ENCODE measurements at places on chromosomes 11 and 22.

- DNase-seq, result no peak
Observed at GRCh38 chr22:29336751-29337490, 21.4 kb upstream of the RASL10A start.

DNA sequence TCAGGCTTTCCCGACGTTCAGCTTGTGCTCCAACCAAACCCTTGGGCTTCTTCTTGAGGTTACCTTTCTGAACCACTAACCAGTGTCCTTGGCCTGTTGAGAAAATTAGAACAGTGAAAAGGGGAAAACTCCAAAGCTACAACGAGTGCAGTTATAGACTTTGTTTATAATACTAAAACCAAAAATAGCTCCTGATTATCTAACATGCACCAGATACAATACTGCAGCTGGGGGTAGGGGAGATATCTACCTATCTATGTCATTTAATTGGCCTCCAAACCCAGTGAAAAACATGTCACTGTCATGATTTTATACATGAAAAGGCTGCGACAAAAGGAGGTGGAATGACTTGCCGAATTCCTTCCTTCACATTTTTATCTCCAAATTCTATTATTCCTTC, 11.9 kb downstream of the XRRA1 start:
- DNase-seq, result no peak

GRCh38 chr11:123473941-123474677, 44.0 kb downstream of the GRAMD1B start:
- no peak for DNase-seq

GRCh38 chr11:6321961-6322362, 1.7 kb upstream of the CAVIN3 start:
- DNase-seq, result no peak

DNA sequence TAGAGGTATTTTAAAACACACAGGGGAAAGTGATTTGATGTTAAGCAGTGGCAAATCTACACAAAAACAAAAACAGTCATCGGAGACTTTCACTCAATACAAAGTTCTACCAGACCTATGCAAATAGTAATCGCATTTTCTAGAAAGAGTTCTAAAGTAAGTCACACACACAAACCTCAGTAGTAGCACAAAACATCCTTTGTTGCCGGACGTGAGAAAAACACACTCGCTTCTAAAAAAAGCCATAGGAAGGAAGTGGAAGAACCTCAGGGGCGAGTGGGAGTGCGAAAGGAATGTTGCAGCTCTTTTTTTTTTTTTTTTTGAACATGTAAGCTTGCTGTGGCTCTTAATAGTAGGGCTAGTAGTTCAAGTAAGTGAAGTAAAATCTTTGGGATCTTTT, 88.9 kb downstream of the MAML2 start:
- DNase-seq, result no peak

GRCh38 chr11:122265981-122266380, 150.0 kb upstream of the BLID start:
- DNase-seq, result no peak

DNA sequence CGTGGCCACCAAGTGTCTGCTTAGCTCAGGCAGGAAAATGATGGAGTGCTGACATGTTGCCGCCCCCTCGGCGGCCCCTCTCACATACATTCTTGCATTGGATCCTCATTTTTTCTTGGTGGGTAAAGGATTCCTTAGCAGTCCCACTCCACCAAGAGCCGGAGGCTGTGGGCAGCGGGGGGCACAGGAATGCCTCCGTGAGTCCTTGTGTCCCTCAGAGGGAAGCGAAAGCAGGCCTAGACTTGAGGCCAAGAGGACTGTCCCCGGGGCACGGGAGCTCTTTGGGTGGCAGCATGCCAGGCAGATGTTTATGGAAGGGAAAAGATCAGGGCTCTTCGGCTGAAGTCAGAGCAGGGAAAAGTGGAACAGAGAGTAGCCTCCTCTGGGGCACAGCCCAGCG, 21.6 kb downstream of the LRFN4 start:
- no peak for DNase-seq

DNA sequence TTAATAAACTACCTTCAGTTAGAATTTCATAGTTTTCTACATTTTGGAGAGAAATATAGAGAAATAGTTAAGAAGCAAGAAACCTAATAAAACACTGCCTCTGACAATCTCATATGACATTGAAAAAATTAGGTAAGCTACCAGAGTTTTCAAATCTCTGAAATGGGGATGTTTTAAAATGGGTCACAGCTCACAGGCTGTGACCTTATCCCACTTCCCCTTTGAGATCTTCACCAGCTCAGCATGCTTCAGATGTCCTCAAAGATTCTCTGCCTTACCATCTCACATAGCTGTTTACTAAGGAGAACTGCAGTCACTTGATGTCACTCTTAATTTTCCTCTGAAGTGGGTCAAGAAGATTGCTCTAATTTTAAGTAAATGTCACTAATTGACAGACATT, 717.8 kb downstream of the JRKL start:
- no peak for DNase-seq

- no peak for DNase-seq
Observed at GRCh38 chr11:88810420-88811097, 255.2 kb downstream of the GRM5 start.

DNA sequence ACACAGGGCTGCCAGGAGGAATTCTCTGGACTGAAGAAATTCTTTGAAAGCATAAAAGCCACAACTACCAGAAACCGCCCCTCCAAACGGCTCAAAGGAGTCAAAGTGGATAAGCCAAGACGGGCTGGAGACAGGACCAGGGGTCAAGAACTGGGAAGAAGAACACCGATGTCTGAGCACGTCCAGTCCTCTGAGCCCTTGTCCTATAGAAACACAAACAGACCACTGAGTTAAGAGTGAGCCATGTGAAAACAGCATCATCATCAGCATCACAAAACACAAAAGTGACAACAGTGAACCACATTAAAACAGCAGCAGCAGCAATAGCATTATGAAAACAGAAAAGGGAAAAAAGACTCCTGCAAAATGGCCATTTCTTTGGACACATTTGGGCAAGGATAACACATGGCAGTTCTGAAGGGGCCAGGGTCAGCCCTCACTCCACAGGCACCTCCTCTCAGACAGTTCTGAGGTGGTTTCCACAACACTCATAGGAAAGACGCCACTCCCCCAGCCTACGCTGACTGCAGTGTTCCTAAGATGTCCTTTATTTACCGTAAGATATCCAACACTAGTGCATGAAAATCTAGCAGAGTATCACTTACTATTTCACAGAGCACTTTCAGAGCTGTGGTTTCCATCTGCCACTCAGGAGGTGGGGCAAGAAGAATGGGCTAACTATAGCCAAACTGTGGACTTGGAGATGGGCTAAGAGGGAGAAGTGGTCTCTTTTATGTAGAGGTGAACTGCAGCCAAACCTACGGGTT, 28.6 kb upstream of the YPEL1 start:
- DNase-seq, result no peak

GRCh38 chr11:123903932-123904331, 2.0 kb downstream of the OR8D4 start:
- DNase-seq, result no peak

GRCh38 chr22:43534916-43535315, 123.1 kb downstream of the MPPED1 start:
- DNase-seq, result no peak

DNA sequence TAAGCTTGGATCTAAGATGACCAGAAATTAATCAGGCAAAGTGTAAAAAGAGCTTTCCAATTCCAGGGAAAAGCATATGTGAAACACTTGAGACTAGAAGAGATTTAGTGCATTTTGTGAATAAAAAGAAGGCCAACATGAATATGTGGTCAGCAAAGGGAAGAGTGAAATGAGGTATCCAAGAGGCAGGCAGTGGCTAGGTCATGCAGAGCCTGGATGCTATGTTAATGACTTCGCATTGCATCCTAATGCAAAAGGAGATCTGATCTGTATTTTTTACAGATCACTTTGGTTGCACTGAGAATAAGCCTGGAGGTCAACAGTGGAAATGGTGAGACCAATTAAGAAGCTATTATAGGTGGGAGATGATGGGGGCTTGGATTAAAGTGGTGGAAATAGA, 641.3 kb upstream of the CCDC90B start:
- no peak for DNase-seq

DNA sequence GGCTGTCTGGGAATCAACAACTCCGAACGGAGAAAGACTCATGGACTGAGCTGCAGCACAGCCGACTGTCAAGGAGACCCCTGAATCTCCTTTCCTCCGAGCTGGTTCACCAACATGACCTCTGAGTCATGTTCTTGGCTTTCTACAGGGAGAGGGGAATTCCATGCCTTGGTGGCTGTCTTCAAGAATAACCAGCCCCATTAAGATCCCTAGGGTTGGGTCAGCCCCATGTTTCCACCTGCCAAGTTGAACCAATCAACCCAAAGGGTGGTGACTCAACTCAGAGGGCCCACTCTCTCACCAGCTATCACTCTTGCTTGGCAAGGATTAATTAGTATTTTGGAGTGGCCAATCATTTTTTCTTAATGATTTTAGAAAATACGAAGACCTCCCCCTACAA, 28.3 kb upstream of the IGSF22 start:
- no peak for DNase-seq

- peak; percentile 74 for DNase-seq
Observed at GRCh38 chr11:60970369-60970774, 1.1 kb upstream of the CD6 start.

- DNase-seq, result no peak
Observed at GRCh38 chr11:87473174-87473573, 435.4 kb downstream of the TMEM135 start.

- peak; percentile 69 for DNase-seq
Observed at GRCh38 chr11:64448599-64449380, 89.8 kb downstream of the RPS6KA4 start.

GRCh38 chr11:48013269-48013901, 33.0 kb downstream of the PTPRJ start:
- DNase-seq, result peak; percentile 45

DNA sequence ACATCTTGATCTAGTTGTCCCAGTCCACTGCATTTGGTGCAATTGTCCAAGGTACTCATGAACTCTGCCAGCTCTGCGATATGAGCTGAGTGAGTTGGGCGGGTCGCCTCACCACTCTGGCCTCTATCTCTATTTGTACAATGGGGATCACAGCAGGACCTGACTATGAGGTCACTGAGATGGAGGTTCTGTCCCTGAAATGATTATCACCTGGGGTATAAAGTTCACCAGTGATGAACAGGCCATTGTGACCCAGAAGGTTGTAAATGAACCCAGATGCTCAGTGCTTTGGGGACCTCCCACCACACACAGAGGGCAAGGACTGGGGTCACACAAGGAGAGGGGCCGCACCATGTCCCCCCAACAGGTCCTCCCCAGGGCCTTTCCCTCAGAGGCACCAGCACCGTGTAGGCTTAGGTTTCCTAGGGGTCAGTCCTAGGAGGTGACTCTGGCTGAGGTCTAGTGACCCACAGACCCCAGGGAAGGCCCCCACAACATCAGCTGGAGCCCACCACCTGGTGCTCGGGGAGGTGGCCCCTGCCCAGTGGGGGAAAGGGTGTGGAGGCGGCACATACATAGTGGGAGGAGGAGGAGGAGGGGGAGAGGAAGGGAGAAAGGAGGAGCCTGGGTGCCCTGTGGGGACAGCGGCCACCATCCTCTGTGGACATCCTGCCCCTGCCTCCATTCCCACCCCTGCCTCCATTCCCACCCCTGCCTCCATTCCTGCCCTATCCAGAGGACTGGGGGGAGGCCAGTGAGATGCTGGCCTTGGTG, 25.0 kb upstream of the IGLL1 start:
- peak; percentile 66 for DNase-seq

DNA sequence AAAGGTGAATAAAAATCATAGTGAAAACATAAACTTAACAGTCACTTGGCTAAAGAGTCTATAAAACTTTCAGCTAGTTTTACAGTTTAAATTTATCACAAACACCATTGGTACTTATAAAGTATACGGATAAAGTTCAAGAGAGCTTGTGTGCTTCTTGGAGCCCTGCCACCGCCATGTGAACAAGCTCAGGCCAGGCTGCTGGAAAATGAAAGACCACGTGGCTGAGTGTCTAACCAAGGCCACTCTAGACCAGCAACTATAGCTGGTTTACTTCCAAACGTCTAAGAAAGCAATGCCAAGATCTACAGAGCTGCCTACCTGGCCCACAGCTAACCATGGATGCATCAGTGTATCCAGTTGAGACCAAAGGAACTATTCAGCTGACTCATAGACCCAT, 66.3 kb upstream of the API5 start:
- DNase-seq, result no peak

DNA sequence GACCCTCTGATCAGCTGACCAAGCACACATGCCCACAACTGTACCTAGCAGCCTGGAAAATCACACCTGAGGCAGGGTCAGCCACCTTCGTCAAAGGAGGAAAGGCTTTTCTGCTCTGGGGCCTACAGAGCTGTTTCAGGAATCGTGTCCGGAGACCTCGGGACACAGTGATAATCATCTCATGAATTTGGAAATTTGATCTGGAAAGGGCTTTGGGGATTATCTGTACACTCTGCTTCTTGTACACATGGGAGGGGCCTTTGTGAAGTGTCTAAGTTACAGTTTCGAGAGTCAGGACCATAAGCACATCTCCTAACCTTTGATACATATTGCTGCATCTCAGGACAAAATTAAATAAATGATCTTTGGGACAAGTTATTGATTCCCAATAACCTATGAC, 1421.2 kb upstream of the TENM4 start:
- DNase-seq, result no peak

DNA sequence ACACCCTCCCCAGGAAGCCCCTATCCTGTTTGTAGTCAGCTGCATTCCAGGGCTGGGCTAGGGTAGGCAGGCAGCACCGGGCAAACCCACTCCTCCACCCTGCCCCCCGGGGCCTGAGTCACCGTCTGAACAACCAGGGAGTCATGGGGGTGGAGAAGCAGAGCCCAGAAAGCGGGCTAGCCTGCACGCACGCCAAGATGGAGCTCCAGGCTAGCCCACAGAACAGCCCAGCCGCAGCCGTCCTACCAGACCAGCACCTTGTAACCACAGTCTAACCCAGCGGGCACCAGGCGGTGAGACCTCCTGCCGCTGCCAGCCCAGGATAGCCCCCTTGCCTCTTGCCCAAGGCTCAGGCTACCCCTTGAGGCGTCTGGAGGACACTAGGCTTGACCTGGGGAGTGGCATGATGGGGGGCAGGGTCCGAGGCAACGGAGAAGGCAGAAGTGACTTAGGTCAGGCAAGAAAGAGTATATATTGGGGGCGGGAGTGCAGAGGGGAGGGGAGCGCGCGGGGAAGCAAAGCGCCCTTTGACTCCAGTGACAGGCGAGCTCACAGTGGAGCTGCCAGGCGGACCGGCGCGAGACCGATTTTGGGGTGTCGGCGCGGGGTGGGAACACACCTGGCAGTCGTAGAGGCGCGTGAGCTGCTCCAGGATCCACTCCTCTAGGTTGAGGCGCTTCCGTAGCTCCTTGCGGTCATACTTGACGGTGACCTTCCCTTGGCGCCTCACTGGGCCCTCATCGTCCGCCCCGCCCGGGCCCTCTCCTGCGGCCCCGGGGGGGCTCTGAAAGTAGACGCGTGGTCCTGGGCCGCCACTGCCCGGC, 734 bp downstream of the PPP1R14B start:
- peak; percentile 54 for DNase-seq

DNA sequence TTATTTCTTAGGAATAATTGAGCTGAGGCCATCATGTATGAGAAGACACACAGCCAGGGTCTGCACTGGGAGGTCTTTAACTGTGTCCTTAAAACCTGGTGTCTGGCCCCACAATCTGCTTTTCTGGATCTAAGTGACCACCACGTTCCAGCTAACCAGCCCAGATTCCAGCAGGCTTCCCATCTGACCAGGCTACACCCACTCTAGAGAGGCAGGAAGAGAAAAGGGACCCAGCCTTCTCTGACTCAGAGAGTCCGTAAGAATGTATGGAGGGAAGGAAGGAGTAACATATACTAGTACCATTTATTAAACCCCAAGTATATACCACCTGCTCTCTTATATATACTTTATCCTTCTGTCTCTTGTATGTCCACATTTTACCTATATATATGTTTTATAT, 80.1 kb downstream of the LDLRAD3 start:
- DNase-seq, result no peak
